ENCODE measurements at places on chromosomes 7 and 10.

GRCh38 chr7:100427762-100428198, 723 bp downstream of the ZCWPW1 start:
- DNase-seq, result no peak

- DNase-seq, result no peak
Observed at GRCh38 chr7:38294926-38295325, 21.5 kb upstream of the TARP start.

GRCh38 chr10:49298983-49299815, at the start of gene C10orf71:
Gene C10orf71, plus strand, starts transcription at chr10:49299170. Its CDS starts 23,376 bp downstream, at chr10:49322546.
- no peak for DNase-seq

GRCh38 chr10:93080350-93081046, 6.8 kb downstream of the CYP26A1 start:
- no peak for DNase-seq

- no peak for DNase-seq
Observed at GRCh38 chr7:106313966-106314365, 29.2 kb upstream of the NAMPT start.

DNA sequence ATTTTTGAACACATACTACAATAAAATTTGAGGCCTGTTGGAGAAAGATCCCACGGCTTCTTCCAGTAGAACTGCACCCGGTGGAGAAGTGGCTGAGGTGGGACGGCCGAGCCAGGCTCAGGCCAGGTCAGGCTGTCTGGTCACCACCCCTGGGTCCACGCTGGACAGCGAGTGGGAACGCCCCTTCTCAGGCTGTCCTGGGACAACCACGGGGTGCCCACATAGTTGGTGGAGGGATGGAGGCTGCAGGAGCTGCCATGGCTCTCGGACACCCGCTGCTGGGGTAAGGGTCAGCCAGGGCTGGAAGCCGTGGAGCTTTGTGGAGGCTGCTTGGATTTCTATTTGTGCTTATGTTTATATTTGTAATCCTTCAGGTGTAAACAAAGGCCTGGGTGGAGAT, 206.5 kb downstream of the DNAJB6 start:
- DNase-seq, result no peak
